ENCODE measurements at places on chromosomes 4 and X. TPM values are rescaled to one million over a fixed set of nuclear protein-coding genes. Genes with fewer than 3 reads are reported as not detected.

- no peak for DNase-seq
Observed at GRCh38 chrX:124388562-124388961, 42.2 kb downstream of the SH2D1A start.

- DNase-seq, result peak; percentile 57
Observed at GRCh38 chr4:121072224-121073003, at the start of gene NDNF. TSS of gene NDNF (minus strand) at chr4:121072535. CDS start at chr4:121045837, 26,698 bp downstream.

GRCh38 chr4:137896221-137896737 lies 345.9 kb downstream of the SLC7A11 start:
- DNase-seq, result no peak

- DNase-seq, result no peak
Observed at GRCh38 chr4:30744957-30745640, 24.9 kb downstream of the PCDH7 start.

- DNase-seq, result no peak
Observed at GRCh38 chr4:95027905-95028618, 270.3 kb downstream of the BMPR1B start.

GRCh38 chr4:328729-329128 lies 8.9 kb upstream of the ZNF141 start:
- DNase-seq, result no peak

GRCh38 chrX:17299206-17299605 lies 75.8 kb upstream of the NHS start:
- DNase-seq, result no peak

DNA sequence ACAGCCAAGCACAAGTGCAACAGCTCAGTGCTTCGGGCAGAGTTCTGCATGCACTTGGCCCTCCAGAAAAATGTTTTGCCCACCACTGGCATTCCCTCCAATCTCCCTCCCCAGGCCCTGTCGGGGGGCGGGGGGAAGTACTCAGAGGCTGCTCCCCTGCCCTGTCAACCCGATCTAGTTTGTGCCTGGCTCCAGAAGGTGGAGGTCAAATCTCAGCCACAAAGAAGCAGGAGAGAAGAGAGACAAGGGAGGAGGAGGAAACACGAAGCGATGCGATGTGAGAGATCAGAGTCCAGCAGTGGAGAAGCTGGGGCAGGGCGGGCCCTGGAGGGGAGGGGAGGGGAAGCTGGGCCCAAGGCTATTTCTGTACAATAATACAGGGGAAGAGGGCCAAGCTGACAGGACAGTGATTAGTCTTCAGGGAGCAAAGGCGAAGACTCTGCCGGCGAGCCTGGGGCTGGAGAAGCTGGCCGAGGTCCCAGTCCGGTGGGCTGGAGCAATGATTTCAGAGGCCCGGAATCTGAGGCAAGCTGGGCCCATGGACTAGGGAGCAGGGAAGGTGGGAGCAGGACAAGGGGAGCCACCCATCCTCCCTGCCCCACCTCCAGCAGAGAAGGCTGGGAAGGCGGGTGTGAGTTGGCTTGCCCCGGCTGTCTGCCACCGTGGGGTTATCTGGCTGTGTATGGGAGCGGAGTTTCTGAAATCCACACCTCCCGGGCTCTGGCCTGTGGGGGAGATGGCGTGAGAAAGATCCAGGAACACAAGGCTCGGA lies 167.1 kb downstream of the EFNB1 start:
- peak; percentile 69 for DNase-seq

DNA sequence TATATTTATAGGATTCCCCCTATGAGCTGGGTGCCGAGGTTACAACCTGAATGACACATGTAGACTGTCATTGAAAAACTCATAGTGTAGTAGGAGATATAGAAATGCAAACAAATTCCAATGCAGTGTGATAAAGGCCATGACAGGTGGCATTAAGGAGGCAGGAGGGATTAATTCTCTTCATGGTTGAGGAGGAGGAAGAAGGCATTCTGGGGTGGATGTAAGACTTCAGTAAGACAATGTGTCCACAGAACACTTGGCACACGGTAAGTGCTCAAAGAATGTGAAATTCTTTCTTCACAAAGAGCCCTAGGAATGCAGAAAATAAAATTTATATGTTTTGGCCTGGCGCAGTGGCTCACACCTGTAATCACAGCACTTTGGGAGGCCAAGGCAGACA lies 136.5 kb downstream of the RBM47 start:
- DNase-seq, result no peak

- no peak for DNase-seq
Observed at GRCh38 chr4:160947653-160948052, 1216.1 kb downstream of the FSTL5 start.

DNA sequence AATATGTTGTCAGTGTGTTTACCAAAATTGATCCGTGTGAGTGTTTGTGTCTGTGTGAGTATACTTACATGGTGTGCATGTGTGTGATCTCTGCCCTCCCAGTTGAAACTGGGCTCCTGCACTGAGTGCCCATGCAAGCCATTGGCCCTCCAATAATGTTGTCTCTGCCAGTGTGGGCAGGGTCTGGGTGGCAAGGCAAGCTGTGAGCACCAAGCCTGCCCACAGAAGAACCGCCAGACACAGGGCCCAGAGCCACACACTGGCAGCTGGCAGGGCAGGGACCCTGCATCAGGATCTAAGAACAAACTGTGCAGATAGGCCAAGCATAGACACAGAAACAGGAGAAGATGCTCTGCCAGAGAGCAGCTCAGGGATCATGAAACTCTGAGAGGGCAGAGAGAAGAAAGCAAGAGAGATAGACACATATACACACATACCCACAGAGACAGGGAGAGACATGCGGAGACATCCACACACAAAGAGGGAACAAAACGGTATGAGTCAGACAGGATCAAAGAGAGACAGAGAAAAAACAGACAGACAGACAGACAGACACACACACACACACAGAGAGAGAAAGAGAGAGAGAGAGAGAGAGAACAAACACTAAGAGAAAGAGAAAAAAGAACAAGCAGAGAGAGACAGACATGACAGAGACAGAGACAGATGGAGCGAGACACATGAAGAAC lies 555.0 kb downstream of the MID1IP1 start:
- DNase-seq, result no peak

DNA sequence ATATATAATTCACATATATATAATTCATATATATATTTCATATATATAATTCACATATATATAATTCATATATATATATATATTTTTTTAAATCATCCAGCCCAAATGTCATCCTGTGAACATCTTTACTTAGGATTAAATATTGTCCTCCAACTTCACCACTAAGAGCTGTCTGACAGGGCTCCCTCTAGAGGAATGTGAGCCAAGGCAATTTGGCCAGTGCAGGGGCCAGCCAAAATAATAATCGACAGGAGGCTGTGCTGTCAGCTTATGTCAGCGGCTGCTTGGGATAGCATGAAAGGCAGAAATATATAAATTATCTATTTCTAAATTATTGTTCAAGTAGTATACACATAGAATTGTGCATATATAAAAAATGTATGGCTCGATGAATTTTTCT lies 29.5 kb downstream of the EGFL6 start:
- no peak for DNase-seq

DNA sequence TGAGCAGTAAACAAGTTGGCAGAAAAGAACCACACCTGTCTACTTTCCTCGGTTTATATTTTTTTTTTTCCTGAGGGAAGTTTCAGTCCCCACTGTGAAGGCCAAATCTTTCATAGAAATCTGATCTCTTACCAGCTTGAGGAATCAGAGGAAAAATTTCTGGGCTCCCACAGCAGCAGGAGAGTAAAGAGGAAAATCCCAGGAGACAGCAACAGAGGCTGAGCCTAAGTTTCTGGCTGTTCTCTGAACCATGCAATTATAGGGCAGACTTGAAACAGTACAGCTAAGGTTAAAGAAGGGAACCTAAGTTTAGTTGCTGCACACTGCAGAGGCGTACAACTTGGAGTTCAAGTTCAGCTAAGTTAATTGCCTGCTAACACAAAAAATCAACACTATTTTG lies 1090.9 kb upstream of the INTU start:
- DNase-seq, result no peak

- no peak for DNase-seq
Observed at GRCh38 chrX:10926891-10927290, 184.2 kb upstream of the HCCS start.

DNA sequence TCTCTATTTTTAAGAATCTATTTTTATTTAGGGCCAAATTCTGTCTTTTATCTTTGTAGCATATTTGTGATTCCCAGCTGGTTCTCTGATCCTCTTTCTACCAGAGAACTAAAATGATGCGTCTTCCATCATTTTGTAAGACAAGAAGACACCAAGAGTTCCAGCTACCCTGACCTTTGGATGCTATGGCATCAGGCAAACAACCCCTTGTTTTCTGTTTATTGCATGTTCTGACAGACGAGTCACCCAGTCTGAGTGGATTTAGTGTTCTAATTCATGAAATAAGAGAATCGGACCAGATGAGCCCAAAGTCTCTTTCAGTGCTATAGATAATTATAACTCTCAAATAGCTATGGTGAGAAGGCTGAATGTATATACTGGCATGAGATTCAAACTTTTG lies 69.7 kb downstream of the ZFYVE28 start:
- DNase-seq, result no peak

GRCh38 chrX:12480956-12481355 lies 310.3 kb upstream of the PRPS2 start:
- DNase-seq, result no peak

DNA sequence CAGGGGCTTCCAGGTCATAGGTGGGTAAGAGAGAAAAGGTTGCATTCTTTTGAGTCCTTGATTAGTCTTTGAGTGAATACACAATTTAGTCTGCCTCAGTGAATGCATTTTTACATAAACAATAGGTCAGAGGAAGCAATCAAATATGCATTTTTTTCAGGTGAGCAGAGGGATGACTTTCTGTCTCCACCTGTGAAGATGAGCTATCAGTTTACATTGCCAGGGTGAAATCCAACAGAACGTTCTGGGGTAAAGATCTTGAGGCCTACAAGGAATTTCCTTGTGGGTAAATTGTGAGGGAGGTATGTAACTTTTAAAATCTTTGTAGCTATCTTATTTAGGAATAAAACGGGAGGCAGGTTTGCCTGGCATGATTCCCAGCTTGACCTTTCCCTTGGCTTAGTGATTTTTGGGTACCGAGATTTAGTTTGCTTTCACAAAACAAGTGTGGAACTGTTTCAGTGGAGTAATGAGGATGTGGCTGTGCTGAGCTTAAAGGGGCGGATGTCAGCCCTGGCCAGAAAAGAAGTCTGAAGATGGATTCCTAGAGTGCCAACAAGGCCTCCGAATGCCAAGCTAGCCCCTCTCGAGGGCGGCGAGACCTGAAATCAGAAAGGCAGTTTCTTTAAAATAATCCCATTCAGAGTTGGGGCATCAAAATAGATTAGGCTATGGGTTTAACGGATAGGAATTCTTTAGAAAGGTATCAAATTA lies 29.5 kb downstream of the TMEM131L start:
- no peak for DNase-seq

- DNase-seq, result no peak
Observed at GRCh38 chr4:24003926-24004325, 114.1 kb upstream of the PPARGC1A start.

GRCh38 chrX:154488336-154489075 lies 1.9 kb downstream of the SLC10A3 start:
- no peak for DNase-seq

DNA sequence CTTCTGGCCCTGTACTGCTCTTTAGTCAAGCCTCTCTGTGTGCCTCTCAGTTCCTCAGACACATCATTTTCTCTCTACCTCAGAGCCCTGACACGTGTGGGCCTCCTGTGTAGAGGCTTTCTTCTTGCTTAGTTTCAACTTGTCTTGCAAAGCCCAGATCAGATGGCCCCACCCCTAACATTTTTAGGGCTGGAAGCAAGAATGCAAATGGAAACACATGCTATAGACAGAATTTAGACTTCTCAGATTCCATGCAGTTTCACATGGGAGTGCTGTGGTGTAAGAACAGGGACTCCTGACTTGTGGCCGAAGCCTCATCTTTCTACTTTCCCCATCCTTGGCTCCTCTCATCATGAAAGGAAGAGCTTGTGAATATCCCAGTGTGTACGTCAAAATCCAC lies 350.7 kb downstream of the DCHS2 start:
- DNase-seq, result no peak

- DNase-seq, result no peak
Observed at GRCh38 chr4:73586666-73587065, 33.6 kb downstream of the RASSF6 start.

GRCh38 chrX:37332987-37333658 lies 16.0 kb upstream of the PRRG1 start:
- DNase-seq, result no peak

- peak; percentile 19 for DNase-seq
Observed at GRCh38 chr4:3822230-3822947, 56.2 kb downstream of the ADRA2C start.

IL2 gene
- not detected for total RNA-seq

PHOX2B gene
- total RNA-seq, result not detected

RLIM gene
- 18.7 TPM for total RNA-seq

ADAM29 gene
- total RNA-seq, result not detected

NUDT6 gene
- total RNA-seq, result 16.1 TPM

ART3 gene
- total RNA-seq, result 164 TPM

TRIM75 gene
- not detected for total RNA-seq

SMIM43 gene
- total RNA-seq, result not detected

GJB1 gene
- not detected for total RNA-seq

PCSK1N gene
- total RNA-seq, result 0.30 TPM

INTS6L gene
- 2.4 TPM for total RNA-seq

Data from Right ventricle myocardium superior (tissue), 1 donor.